ENCODE measurements at places on chromosomes 7 and 10. TPM values are rescaled to one million over a fixed set of nuclear protein-coding genes. Genes with fewer than 3 reads are reported as not detected.

DNA sequence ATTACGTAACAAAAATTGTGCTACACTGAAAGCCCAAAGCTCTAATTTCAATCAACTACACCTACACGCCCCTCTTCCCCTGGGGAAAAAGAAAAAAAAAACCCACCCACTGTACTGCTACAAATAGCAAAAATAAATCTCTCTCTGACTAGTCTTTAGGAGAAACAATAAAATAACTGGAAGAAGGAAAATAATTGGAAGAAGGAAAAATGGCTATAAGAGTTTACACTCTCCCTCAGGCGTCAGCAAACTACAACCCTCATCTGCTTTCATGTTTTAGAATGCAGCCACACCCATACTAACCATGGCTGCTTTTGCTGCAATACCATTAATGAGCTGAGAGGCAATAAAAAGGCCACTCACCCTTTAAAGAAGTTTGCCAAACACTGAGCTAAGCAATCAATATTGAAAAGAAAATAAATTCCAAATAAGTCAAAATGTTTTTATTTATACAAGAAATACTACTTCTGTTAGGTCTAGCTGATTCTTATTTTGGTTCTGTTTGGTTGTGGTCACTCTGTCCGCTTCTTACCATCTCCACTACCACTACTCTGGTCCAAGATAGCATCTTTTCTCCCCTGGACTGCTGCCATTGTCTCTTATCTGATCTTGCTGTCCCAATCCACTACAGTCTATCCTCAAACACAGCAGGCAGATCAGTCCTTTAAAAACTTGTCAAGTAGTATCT, 3.8 kb downstream of the MINDY3 start:
- no peak for DNase-seq

GRCh38 chr7:122556219-122556618, 142.7 kb downstream of the RNF133 start:
- no peak for DNase-seq

GRCh38 chr7:135320268-135320667, 86.6 kb downstream of the STRA8 start:
- DNase-seq = peak; percentile 70

- DNase-seq = no peak
These were observed 43.8 kb downstream of the JAKMIP3 start for GRCh38 chr10:132109341-132110110.

- no peak for DNase-seq
These were observed 12.8 kb upstream of the PITRM1 start for GRCh38 chr10:3185386-3185785.

DNA sequence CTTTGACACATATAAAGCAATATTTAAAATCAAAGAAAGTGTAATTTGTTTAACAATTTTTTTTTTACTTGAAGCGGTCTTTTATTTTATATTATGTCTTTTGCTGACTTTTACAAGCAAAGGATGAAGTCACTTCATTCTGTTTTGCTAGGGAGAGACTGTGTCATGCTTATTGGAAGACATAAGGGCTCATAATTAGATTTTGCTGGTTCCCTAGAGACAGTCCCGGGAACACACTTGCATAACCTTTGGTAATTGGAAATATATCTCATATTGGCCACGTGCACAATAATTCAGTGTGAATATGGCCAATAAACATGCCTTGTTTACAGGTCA, 448 bp upstream of the NET1 start:
- DNase-seq = no peak

- no peak for DNase-seq
These were observed 90.3 kb downstream of the LYZL1 start for GRCh38 chr10:29379208-29379607.

- no peak for DNase-seq
These were observed 52.2 kb downstream of the PDGFA start for GRCh38 chr7:467393-467828.

GRCh38 chr7:4748231-4748681, 27.2 kb upstream of the AP5Z1 start:
- DNase-seq = peak; percentile 72

GRCh38 chr7:25619963-25620799, 391.9 kb upstream of the NPVF start:
- DNase-seq = no peak

- no peak for DNase-seq
These were observed 323.7 kb upstream of the ANKRD30A start for GRCh38 chr10:36801660-36802059.

RAB19 gene
- 0.33 TPM for total RNA-seq

GRCh38 chr10:117094856-117095255, 43.2 kb downstream of the VAX1 start:
- no peak for DNase-seq

PLPP4 gene
- total RNA-seq = 5.2 TPM

All from pulmonary artery endothelial cell (primary cell).